ENCODE measurements at places on chromosomes 1 and 21.

GRCh38 chr1:229159668-229160544 is 111.0 kb upstream of the RAB4A start:
- DNase-seq = no peak

GRCh38 chr1:156931211-156931952 is 10.9 kb downstream of the LRRC71 start:
- DNase-seq = no peak

DNA sequence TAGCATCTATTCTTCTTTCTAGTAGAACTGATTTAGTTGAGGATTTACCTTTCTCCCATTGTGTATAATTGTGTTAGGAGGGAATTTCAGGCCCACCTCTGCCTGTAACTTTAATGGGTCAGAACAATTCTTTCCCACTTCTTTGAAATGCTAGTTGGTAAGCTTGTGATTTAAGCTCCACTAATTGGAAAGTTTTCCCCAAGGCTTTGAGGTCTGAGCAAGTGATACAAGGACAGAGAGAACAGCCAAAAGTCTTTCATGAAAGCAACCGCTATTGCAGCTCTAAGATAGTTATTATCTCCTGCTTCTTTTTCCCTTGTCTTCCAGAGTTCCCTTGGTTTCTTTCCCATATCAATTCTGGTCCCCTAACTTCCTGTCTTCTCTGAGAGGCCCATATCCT is 38.7 kb upstream of the PDC start:
- DNase-seq = no peak

- DNase-seq = no peak
Measured at GRCh38 chr1:203860396-203861025, 888 bp upstream of the SNRPE start.

DNA sequence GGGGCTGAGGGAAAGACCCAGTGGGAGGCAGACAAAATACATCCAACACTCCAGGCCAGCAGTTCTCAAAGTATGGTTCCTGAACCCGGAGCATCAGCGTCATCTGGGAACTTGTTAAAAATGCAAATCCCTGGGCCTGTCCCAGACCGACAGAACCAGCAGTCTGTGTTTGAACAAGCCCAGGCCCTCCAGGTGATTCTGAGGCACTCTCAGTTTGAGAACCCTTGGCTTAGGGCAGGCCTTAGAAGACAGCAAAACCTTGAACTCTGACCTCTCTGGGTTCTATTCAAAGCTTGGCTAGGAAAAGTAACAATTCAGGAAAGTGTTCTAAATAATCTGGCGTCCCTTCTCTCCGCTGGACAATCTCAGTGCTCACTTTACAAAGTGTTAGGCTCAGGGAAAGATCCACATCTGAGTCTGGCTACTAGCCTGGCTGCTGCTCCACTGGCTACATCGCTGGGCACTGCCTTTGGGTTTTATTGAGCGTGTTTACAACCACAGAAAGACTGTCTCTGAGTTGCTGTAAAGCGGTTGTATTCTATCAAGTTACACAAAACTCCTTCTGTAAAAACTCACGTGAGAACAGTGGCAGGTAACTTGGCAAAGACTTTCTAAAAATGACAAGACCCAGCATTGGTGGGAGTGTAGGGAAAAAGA is 166.1 kb downstream of the HIVEP3 start:
- DNase-seq = no peak

DNA sequence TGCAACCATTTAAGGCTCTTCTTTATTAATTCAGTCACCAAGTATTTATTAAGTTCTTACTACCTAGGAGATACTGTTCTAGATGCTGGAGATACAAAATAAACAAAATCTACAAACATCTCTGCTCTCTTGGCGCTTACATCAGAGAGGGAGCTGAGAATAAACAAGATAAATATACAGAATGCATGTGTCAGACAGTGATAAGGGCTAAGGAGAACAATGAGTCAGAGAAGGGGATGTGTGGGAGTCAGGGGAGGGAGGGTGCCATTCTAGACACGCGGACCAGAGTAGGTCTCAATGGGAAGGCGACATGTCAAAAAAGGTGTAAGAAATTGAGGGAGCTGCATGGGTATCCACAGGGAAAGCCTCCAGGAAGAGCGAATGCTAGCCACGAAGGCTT is 393.2 kb downstream of the RWDD3 start:
- no peak for DNase-seq

GRCh38 chr1:34066166-34066565 is 98.9 kb downstream of the CSMD2 start:
- DNase-seq = no peak

DNA sequence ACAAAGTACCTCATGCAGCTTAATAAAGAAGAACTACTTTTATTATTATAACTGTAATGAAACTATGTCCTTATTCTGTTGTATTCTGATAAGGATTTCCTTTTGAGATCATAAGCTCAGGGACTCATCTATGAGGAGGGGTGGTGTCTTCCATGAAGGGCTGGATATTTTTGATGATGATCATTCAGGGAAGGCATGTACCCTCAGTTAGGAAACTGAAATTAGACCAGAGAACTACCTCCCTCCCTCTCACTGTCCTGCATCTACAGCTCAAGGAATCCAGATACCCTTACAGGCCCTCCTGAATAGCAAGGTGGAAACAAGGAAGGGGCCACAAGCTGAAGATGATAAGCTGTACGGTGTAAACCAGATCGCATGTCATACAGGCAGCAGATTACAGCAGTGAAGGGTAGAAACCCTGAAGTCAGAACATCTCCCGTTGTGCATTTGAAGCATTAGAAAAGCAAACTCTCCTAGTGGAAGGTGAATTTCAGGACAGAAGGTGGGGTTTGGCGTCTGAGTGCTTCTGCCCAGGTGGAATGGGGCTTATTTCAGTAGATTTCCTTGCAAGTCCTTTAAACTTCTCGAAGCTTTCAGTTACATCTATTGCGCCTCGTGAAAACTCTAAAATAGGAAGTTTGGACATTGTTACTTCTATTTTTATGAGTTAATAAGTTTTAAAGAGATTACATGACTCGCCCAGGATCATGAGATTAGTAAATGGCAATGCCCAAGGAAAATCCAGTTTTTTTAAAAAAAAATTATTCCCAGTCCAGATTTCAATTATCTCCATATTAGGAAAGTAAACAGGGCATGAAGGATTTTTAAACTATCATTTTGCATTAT is 101.1 kb upstream of the HNRNPU start:
- DNase-seq = no peak

- DNase-seq = no peak
Measured at GRCh38 chr1:167808104-167808503, 86.3 kb downstream of the MPZL1 start.

GRCh38 chr1:39473324-39473723 is 18.1 kb upstream of the BMP8A start:
- DNase-seq = no peak

DNA sequence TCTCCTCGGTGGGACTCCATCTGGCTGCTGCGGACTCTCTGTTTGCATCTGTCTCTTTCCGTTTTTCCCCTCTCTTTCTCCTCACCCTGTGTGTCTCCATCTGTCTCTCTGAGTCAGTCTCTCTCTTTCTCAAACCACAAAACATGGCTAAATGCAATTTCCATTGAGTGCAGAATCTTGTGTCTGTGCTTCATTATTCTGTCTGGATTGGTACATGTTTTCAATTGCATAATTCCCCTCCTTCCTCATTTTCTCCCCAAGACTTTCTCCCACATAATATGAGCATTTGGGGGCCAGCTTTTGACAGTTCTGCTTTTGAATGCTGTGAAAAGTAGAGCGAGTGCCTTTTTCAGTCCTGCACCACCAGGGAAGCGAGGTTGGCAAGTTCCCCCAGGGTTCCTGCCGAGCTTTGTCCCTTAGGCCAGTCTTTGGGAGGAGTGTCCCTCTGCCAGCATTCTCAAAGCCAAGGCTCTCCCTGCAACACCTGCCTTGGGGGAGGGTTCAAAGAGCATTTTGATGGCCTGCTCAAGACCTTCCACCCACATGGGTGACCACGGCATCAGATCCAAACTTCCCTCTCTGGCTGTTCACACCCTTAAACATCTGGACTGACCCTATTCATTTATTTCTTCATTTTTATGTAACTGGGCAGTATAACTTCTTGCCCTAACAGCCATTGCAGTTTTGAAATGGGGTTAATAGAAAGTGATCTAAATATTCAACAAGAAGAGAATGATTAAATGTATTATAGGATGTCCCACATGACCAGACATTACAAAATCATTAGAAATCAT is 32.8 kb upstream of the SCMH1 start:
- DNase-seq = no peak

DNA sequence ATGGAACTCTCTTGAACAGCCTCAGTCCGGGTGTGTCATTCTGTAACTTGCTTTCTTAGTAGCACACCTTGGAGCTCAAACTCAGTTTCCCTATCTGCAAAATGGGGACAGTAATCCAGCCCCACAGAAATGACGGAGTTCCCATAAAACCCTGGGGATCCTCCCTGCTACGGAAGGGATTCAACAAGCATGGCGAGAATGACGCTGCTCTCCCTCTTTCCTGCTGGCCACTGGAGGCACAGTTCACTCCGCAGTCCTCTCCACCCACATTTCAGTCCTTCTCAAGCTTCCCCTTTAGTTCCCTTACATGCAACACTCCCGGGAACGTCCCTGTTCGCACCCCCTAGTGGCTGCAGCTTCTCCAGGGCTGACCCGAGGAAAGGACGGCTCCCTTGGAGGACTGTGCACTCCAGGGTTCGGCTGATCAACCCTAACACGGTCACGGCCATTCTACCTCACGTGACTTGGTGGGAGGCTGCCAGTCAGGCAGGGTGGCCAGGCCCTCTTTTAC is 20.6 kb downstream of the RUNX3 start:
- DNase-seq = no peak

GRCh38 chr1:91745640-91746373 is 140.1 kb downstream of the TGFBR3 start:
- no peak for DNase-seq

DNA sequence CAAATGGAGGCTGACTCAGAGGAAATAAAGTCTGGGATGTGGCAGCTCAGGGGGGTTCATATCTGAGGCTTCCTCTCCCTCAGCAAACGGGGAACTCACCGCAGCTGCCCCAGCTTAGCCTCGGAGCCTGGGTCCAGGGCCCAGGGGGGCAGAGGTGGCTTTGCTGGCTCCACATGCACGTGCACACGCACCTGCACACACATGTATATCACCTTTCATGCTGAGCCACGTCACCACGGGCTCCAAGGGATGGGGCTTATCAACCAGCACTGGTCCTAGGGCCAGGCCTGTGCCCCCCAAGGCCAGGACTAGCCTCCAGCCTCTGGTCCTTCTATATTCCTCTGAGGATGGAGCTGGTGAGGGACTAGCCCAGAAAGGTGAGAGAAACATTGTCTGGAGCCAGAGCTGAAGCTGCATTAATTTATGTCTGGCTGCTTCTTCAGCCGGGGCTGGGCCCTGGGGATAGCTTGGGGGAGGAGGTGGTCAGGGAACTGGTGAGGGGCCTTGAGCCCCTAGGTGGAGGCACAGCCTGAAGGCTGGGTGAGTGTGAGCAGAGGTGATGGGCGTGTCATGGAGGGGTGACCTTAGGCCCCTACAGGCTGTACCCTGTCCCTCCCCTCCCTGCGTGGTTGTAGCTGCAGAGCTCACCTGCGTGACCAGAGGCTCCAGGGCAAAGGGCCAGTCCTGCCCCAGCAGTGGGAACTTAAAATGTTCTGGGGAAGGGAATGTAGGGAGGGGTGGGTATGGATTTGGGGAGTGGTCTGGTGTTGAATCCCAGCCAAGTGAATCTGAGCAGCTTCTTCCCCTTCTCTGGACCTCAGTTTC is 520.8 kb downstream of the PTPRU start:
- no peak for DNase-seq

DNA sequence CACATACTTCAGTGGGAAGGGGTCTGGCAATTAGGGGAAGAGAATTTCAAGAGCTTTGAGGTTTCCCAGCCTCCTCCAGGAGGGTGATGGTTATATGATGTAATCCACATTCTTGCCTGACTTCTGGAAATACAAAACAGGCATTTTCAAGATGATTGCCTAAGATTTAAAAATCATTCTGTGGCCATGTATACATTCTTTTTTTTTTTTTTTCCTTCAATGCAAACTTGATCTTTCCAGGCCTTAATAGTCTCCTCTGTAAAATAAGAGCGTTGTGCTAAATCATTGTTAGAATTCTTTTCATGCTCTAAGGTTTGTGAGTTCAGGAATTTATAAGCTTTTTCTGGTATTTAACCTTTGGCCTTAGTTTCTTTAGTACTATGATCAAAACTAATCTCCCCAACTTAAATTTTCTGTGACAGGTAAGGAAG is 192.3 kb upstream of the HMCN1 start:
- DNase-seq = no peak

- DNase-seq = no peak
Measured at GRCh38 chr1:206128196-206128595, 11.0 kb upstream of the AVPR1B start.

- no peak for DNase-seq
Measured at GRCh38 chr1:204714861-204715511, 29.4 kb upstream of the LRRN2 start.

- DNase-seq = no peak
Measured at GRCh38 chr21:33133892-33134291, 64.0 kb downstream of the OLIG1 start.

DNA sequence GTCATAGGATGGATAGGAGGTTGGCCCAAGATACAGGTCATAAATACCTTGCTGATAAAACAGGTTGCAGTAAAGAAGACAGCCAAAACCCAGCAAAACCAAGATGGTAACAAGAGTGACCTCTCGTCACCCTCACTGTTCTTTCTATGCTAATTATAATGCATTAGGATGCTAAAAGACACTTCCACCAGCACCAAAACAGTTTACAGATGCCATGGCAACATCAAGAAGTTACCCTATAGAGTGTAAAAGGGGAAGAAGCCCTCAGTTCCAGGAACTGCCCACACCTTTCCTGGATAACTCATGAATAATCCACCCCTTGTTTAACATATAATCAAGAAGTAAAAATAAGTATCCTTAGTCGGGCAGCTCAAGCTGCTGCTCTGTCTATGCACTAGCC is 671.9 kb downstream of the PTPRC start:
- DNase-seq = no peak

DNA sequence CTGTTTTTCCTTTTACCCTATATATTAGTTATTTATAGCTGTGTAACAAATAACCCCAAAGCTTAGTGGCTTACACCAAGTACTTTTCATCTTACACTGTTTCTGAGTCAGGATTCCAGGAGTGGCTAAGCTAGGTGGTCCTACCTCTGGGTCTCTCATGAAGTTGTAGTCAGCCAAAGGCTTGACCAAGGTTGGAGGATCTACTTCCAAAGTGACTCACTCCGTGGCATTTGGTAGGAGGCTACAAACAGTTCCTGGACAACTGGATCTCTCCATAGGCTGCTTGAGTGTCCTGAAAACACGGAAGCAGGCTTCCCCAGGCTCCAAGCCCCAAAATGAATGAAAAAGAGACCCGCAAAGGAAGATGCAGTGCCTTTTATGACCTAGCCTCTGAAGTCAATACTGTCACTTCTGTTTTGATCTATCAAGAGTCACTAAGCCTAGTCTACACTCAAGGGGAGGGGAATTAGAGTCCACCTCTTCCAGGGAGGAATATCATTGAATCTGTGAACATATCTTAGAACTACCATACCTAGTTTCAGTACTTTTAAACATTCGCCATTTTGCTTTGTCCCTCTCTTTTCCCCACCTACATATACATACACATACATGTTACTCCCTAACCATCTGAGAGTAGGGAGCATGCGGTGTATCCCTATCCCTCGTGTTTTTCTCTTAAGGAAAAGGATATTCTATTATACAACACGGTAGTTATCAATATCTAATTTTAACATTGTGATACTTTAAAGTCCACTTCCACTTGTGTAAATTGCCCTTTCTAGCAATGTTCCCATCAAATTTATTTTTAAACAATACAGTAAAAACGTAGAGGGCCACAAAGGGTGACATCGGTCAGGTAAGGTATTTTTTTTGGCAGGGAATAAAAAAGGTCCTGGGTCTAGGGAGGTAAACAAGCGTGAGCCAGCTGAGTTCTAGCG is 67.2 kb downstream of the SLC35A3 start:
- no peak for DNase-seq
